ENCODE measurements at places on chromosomes 1 and 21. TPM values are rescaled to one million over a fixed set of nuclear protein-coding genes. Genes with fewer than 3 reads are reported as not detected.

HTR6 gene
- not detected for total RNA-seq

EDEM3 gene
- total RNA-seq, result 28.6 TPM

GRCh38 chr1:164830628-164831027 is 271.6 kb downstream of the PBX1 start:
- H3K27ac ChIP-seq, result no peak overlapping the region
- no peak overlapping the region for H3K4me3 ChIP-seq
- no peak for DNase-seq
- no peaks in the 10 kb centered on the region for H3K36me3 ChIP-seq
- no peaks in the 10 kb centered on the region for H3K4me1 ChIP-seq
- no peaks in the 10 kb centered on the region for H3K27me3 ChIP-seq

GRCh38 chr1:55418208-55419000 is 203.2 kb upstream of the USP24 start:
- no peak overlapping the region for H3K4me3 ChIP-seq
- H3K27ac ChIP-seq, result no peak overlapping the region
- H3K36me3 ChIP-seq, result no peaks in the 10 kb centered on the region
- peaks cover 5% of the 10 kb centered on the region for H3K27me3 ChIP-seq

GRCh38 chr1:221947731-221948130 is 205.8 kb upstream of the DUSP10 start:
- DNase-seq, result no peak
- H3K27ac ChIP-seq, result no peak overlapping the region
- no peak overlapping the region for H3K4me3 ChIP-seq
- no peaks in the 10 kb centered on the region for H3K4me1 ChIP-seq
- H3K36me3 ChIP-seq, result peaks cover 6% of the 10 kb centered on the region

SLC6A9 gene
- 1.9 TPM for total RNA-seq

- DNase-seq, result no peak
- no peak overlapping the region for H3K4me3 ChIP-seq
Measured at GRCh38 chr1:114130846-114131525, 22.7 kb downstream of the SYT6 start.

DNA sequence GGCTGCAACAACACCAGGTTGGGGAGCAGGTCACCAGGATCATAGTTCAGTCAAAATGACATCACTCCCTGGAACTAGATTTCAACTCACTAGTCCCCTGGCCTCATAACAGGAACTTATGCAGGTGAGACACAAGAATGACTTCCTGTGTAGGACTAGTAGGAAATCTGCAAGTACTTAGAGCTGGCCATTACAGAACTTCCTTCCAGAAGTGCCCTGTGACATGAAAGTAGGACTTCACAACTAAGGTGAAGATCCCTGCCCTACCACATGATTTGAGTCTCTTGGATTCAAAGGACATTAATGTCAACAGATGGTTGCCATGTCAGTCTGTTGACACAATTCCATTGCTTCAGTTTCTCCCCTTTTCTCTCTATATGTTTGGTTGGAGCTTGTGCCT is 223.1 kb downstream of the RPS6KC1 start:
- peaks cover 6% of the 10 kb centered on the region for H3K36me3 ChIP-seq
- no peak overlapping the region for H3K27ac ChIP-seq
- no peak overlapping the region for H3K4me3 ChIP-seq
- H3K4me1 ChIP-seq, result peaks cover 6% of the 10 kb centered on the region
- DNase-seq, result no peak

DNA sequence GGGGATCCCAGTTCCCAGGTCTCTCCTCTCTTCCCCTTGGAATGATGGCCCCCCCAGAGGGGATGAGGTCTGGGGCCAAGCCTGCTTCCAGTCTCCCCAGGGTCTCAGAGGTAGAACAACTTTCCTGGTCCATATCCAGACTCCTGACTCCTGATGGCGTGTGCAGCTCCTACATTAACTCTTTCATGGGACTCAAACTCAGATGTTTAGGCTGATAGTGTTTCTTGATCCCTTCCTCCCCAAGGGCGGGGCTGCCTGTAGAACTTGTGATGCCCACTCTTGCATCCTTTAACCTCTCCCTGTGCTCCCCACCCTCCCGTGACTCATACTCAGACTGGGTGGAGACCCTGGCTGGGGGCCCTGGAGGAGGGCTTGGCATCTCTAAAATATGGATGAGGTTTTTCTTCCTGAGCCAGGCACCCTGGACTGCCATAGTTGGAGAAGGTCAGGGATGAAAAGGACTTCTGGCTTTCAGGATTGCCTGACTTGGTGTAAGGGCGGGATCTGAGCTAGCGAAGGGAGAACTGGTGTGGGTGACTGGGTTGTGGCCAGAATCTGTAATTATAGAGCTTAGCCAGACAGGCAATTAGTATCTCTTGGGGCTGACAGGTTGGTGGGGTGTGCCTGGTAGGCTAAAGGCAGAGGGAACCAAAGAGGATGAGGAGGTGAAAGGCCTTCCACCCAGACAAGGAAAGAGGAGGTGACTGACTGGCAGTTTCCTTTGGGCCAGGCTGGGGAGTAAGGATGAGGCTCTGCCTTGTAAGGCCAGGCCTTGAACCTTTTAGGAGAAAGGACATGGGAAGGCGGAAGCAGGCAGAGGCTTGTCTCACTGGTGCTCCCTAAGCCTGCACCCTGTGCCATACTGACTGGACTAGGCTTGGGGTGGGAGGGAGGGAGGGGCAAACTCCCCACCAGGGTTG is 1.5 kb downstream of the ATP8B2 start:
- H3K4me1 ChIP-seq, result peaks cover 64% of the 10 kb centered on the region
- DNase-seq, result no peak
- peak overlapping the region; percentile 89 for H3K27ac ChIP-seq

- peak; percentile 84 for DNase-seq
- no peaks in the 10 kb centered on the region for H3K36me3 ChIP-seq
- no peak overlapping the region for H3K27ac ChIP-seq
- peaks cover 11% of the 10 kb centered on the region for H3K4me1 ChIP-seq
- H3K27me3 ChIP-seq, result peaks cover 38% of the 10 kb centered on the region
- H3K4me3 ChIP-seq, result no peak overlapping the region
Measured at GRCh38 chr1:205335692-205336091, 14.1 kb upstream of the NUAK2 start.

- no peak overlapping the region for H3K27ac ChIP-seq
- H3K36me3 ChIP-seq, result peaks cover 50% of the 10 kb centered on the region
- DNase-seq, result no peak
- H3K4me1 ChIP-seq, result no peaks in the 10 kb centered on the region
Measured at GRCh38 chr1:186327331-186327730, 47.7 kb downstream of the TPR start.

GRCh38 chr1:59044535-59045121 is 252.3 kb upstream of the FGGY start:
- H3K4me3 ChIP-seq, result no peak overlapping the region
- H3K27me3 ChIP-seq, result no peaks in the 10 kb centered on the region
- no peak for DNase-seq
- H3K27ac ChIP-seq, result peak overlapping the region; percentile 83

- no peak overlapping the region for H3K27ac ChIP-seq
- no peak overlapping the region for H3K4me3 ChIP-seq
- DNase-seq, result no peak
- no peaks in the 10 kb centered on the region for H3K27me3 ChIP-seq
Measured at GRCh38 chr1:105373681-105374080, 1624.0 kb downstream of the AMY1C start.

C8B gene
- not detected for total RNA-seq

DNA sequence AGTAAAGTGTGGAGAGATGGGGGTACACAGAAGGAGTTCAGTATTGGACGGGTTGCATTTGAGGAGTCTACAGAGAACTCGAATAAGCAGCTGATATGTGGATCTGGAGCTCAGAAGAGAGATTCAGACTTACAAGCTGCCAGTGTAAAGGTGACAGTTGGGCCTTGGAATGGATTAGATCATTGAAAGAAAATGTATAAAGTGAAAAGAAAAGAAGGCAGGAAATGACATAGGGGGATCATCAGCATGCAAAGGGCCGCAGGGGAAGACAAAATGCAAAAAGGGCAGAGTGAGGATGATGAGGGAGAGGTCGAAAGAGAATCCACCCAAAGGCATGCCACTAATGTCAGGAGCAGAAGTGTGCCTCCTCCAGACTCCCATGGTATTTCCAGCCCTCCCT is 273.3 kb downstream of the TNR start:
- no peaks in the 10 kb centered on the region for H3K4me1 ChIP-seq
- no peaks in the 10 kb centered on the region for H3K36me3 ChIP-seq
- no peak for DNase-seq

Measured in activated CD8-positive, alpha-beta T cell treated with anti-CD3 and anti-CD28 coated beads, Interleukin-2, amount 10 ng/mL, durations not matched to agents 7 days and 5 days (primary cell).